ENCODE measurements at places on chromosomes 11 and 22.

- DNase-seq = no peak
Observed at GRCh38 chr22:29816128-29816527, 21.9 kb downstream of the ASCC2 start.

DNA sequence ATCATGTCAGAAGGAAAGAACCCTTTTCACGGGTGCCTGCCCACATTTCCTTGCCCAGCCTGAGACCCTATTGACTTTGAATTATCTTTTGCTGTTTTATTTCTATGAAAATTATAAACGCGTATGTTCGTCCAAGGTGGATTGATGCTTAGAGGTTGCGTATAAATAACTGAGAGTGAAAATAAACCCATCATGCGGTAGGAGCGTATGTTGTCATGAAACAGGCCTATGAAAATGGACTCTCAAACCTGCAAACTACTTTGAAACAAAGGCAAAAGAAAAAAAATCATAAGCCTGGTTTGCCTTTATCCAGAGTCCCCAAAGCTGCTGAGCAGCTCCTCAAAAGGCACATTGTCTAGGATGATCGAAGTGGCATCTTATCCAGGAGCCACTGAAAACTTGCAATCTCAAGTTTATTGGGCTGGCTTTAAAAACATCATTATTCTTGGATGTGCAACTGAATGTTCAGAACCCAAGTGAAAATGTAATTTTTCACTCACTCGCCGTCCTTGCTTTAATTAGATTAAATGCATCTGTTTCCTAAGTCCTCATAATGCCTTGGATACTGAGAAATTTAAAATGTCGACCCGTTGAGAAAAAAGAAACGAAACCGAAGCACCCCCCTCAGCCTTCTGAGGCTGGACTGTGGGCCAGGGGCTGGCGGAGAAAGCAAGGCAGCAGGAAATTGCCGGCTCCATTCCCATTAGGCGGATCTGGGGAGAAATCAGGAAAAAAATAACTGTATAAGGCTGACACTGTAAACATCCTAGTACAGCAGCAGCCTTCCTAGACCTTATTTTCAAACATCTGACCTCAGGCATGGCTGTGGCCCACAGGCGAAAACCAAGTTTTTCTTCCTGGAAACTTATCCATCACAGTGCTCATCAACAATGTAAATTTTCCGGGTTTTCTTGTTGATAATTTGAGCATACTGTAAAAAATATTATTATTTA is 82.9 kb upstream of the PPARA start:
- DNase-seq = no peak

DNA sequence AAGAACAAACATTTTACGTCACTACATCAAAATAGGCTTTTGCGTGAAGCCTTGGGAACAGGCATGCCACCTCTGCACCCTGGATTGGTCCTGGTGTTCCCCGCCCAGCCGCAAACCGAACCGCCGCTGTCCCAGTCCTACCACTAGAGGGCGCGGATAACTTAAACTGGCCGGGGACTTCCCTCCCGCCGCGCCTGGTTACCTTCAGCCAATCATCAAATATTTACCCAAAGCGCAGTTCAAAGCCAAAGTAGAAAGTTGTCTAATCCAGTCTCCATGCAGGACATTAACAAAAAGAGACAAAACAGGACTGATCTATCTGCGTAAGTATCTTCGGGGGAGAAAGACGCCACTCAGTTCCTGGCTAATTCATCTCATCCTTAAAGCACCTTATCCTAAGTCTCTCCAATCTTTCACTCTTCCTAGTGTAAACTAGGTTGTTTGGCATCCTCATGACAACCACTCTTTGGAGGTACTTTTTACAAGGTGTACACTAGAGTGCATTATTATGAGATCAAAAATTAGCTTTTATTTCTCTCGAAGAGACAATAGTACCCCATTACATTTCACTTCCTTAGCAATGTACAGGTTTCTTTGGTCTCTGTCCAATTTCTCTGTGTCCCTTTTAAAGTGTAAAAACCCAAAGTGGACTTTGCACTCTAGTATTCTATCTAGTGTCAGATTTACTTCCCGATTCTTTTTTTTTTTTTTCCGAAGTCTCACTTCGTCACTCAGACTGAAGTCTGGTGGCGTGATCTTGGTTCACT is 3.9 kb upstream of the CRY2 start:
- DNase-seq = peak; percentile 92

- DNase-seq = no peak
Observed at GRCh38 chr11:132589791-132590190, 942.5 kb downstream of the OPCML start.

DNA sequence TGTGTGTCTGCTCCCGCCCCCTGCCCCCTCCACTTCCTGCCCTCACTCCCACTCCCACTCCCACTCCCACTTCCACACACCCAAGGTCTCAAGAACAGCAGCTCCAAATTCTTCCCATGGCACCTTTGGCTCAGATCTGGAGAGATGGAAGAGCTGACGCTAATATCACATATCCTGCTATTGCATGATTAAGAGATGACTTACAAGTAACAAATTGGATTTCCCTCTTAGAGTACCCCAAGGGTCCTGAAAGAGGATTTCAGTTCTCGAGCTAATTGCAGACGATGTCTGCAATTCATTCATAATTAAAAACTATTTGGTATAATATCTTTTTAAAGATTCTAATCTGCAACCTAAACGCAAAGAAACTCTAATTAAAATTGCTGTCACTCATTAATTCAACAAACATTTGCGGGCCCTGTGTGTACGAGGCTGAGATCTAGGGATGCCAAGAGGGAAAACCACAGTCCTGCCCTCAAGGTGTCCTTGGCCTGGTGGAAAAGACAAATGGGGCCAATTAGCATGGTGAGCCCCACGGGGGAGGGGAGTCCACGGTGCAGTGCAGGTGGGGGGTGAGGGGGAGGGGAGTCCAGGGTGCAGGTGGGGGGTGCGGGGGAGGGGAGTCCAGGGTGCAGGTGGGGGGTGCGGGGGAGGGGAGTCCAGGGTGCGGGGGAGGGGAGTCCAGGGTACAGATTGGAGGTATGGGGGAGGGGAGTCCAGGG is 50.3 kb downstream of the CELSR1 start:
- no peak for DNase-seq

DNA sequence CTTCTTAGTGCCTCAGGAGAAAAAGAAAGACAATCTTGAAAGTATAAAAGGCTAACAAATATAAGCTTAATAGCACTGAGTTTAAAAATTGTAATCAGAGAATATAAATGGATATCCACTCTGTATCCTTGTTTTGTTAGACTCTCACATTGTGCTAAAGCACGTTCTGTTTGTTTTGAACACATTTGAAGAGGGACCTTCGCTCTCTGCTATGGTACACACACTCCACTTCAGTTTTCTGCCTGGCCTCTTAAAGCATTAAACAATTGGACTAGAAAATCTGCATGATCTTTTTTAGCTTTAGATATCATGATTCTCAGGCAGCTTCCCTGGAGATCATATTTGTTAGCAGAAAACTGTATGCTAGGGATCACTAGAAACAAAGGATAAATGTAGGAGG is 40.3 kb upstream of the PGR start:
- no peak for DNase-seq

- DNase-seq = no peak
Observed at GRCh38 chr11:32885556-32885955, 7.1 kb upstream of the QSER1 start.

- DNase-seq = no peak
Observed at GRCh38 chr22:49182416-49182815, 645.3 kb downstream of the BRD1 start.

DNA sequence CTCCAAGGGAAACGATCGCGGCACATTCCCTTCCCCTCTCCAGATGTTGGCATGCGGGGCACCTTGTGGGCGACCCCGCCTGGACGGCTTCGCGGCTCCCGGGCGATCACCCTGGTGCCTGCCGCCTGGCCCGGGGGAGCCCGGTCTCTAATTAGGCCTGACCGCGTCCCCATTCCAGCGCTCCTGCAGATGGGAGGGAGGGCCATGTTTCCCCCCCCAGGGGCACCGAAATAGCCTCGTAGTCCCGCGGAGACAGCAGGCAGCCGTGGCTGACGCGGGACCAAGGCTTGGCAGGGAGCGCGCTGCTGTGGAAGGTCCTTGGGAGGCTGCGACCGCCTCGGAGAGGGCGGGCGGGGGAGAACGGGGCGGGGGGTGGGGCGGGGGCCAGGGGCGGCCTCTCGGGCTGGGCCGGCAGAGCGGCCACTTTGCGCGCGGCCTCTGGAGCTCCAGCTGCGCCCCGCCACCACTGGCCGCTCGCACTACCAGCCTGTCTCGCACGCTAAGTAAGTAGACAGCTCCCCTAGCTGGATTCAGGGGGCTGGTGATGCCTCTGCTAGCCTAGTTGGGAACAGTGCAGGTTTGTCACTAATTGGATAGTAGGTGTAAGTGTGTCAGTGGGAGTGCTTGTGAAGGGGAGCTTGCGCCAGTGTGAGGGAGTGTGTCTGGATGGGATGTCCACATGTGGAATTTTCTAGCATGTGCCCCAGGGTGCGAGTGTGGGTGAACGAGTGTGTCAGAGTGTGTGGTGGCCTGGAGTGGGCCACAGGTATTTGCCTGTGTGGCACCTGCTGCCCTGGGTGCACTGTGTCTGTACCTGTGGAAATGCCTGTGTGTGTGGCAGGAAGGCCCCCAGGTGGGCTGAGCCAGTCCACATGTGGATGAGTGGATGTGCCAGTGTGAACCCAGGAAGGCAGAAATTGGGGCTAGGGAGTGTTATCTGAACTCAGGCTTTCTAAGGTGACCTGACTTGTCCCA is at the start of gene INSC:
TSS of gene INSC (plus strand) at position 423 of the 975 bp plus-strand sequence. CDS start 34,252 bp downstream, outside the sequence.
- no peak for DNase-seq

DNA sequence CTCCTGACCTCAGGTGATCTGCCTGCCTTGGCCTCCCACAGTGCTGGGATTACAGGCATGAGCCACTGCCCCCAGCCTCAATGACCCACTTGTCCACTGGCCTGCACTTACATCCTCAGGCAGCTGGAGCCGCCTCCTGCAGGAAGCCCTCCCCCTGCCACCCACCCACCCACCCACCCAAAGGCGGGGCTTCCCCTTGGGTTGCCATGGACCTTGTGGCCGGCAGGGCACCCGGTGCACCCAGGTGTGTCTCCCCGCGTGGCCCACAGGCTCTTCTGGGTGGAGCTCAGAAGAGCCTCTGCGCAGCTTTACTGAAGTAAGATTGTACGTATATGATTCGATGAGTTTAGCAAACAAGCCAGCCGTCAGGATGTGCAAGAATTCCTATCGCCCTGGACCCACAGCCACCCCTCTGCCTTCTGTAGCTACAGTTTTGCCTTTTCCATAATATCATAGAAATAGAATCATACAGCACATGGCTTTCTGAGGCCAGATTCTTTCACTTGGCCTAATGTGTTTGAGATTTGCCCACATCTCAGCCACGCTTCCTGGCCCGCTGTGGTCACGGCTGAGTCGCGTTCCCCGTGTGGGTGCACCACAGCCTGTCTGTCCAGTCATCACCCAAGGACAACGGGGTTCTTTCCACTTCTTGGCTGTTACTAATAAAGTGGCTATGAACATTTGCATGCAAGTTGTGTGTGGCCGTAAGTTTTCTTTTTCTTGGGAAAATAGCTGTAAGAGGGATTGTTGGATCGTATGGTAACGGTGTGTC is 5.3 kb upstream of the BRSK2 start:
- no peak for DNase-seq

- no peak for DNase-seq
Observed at GRCh38 chr11:16078936-16079335, 277.4 kb downstream of the SOX6 start.

DNA sequence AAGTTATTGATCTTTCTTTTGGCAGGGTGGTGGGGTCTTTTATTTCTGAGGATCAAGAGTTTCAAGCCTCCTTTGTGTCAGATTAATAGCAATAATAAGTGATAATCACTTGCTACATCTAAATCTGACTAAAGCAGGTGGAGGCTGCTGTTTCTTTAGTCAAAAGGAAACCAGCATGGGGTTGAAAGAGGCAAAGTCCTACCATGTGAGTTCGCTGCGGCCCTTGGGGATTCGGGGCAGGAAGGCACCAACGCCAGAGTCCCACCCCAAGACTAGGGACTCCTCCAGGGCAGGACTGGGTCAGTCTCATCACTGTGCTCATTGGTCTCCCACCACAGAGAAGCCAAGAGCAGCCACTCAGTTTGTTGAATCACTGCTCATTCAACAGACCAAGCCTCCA is 73.0 kb downstream of the TENM4 start:
- DNase-seq = no peak

DNA sequence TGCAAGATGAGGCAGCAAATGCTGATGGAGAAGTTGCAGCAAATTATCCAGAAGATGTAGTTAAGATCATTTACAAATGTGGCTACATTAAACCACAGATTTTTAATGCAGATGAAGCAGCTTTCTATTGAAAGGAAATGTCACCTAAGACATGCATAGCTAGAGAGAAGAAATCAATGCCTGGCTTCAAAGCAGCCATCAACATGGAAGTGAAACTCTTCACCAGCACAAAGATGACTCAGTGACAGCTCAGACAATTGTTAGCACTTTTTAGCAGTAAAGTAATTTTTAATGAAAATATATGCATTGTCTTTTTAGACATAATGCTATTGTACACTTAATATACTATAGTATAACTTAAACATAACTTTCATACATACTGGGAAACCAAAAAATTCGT is 71.4 kb downstream of the FANCF start:
- no peak for DNase-seq

- no peak for DNase-seq
Observed at GRCh38 chr11:47750725-47751124, 16.4 kb downstream of the FNBP4 start.

DNA sequence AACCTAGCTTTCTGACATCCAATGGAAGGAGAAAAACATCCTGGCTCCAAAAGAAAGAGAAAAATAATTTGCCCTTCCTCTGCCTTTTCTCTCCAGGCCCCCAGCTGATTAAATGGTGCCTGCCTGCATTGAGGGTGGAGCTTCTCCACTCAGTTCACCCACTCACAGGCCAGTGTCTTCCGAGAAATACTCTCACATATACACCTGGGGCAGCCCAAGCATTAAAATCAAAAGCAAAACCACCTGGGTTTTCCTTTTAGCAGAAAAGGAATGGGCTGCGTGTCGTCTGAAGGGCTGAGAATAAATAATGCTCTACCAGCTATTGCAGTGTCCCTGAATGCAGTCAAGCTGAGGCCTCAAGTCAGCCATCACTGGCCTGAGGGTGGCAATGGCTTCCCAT is 1143.8 kb upstream of the TENM4 start:
- no peak for DNase-seq

GRCh38 chr22:19990609-19991394 is 25.8 kb downstream of the ARVCF start:
- DNase-seq = no peak

GRCh38 chr11:117629891-117630538 is 167.0 kb downstream of the DSCAML1 start:
- no peak for DNase-seq
